ENCODE measurements at places on chromosomes 7 and 10.
A peak's percentile ranks its signal among the peaks of the same experiment; 100 is the strongest.

GRCh38 chr7:98745722-98746318 is 124.0 kb downstream of the TMEM130 start:
- peak; percentile 47 for DNase-seq

DNA sequence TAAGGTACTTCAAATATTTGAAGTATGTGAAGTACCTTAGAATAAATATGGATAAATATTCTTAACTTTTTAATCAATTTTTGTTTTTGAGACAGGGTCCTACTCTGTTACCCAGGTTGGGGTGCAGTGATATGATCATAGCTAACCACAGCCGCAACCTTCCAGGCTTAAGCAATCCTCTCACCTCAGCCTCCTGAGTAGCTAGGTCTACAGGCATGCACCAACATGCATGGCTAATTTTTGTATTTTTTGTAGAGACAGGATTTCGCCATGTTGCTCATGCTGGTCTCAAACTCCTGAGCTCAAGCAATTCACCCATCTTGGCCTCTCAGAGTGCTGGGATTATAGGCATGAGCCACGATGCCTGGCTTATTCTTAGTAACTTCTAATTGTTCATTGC is 119.4 kb upstream of the KAT6B start:
- no peak for DNase-seq

- DNase-seq, result no peak
Observed at GRCh38 chr7:69126896-69127479, 471.3 kb upstream of the AUTS2 start.

GRCh38 chr10:4656576-4657194 is 169.3 kb upstream of the AKR1E2 start:
- DNase-seq, result peak; percentile 53

GRCh38 chr7:36128448-36129047 is 24.5 kb upstream of the EEPD1 start:
- no peak for DNase-seq

DNA sequence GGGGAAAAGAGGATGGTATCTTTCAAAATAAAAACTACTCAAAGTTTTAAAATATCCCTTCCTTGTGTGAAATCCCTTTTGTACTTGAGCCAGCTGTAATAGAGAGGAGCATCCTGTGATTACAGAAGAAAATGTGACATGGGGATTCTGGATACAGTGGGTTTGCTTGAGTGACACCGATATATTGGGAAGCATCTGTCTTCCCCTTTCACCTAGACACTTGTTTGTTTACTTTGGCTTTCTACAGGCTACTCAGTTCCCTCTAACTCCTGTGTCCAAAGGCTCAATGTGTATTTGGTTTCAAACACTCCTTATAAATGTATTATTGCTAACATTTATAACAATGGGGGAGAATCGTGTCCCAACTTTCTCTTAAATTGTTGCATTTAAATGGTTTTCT is 24.4 kb downstream of the CPED1 start:
- no peak for DNase-seq

- DNase-seq, result no peak
Observed at GRCh38 chr10:62153191-62153590, 115.5 kb downstream of the RTKN2 start.

DNA sequence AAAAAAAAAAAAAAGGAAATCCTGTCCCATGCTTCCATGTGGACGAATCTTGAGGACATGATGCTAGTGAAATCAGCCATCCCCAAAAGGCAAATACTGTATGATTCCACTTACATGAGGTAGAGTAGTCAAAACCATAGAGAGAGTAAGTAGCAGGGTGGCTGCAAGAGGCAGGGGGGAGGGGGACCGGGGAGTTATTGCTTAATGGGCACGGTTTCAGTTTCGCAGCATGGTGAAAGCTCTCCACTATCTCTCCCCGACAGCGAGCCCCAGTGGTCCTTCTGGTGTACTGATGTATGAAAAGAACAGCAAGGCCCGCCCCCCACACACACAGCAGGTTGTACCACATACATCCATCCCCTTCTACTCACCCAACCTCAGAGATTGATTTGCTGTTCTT is 32.8 kb downstream of the NOD1 start:
- DNase-seq, result peak; percentile 59

DNA sequence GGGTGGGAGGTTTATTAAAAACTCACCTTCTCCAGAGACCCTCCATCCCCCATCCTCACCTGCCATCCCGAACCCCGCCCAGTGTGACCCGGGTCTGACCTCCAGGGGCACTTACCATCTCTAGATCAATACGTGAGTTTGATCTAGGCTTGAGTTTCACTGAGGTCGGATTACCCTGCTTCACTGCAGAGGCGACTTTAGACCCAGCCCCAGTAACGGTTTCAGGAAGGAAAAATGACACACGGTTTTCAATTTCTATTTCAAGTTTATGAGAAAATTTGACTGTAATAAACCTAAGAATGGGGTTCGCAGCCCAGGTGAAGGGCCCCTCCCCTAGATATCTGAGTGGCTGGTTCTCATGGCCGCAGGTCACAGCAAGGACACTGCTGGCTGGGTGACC is 33.1 kb downstream of the RCC1L start:
- no peak for DNase-seq
